ENCODE measurements at places on chromosomes 11 and 22.
A peak's percentile ranks its signal among the peaks of the same experiment; 100 is the strongest.

- H3K36me3 ChIP-seq = peaks cover 2% of the 10 kb centered on the region
- H3K27ac ChIP-seq = no peak overlapping the region
- H3K4me3 ChIP-seq = no peak overlapping the region
- DNase-seq = no peak
Measured at GRCh38 chr22:19806213-19807160, 45.9 kb downstream of the TBX1 start.

GRCh38 chr22:37549704-37550059 is 10.6 kb upstream of the CDC42EP1 start:
- H3K4me3 ChIP-seq = peak overlapping the region; percentile 48
- H3K27me3 ChIP-seq = no peaks in the 10 kb centered on the region
- H3K27ac ChIP-seq = peak overlapping the region; percentile 99
- DNase-seq = peak; percentile 95
- peaks cover 88% of the 10 kb centered on the region for H3K4me1 ChIP-seq

DNA sequence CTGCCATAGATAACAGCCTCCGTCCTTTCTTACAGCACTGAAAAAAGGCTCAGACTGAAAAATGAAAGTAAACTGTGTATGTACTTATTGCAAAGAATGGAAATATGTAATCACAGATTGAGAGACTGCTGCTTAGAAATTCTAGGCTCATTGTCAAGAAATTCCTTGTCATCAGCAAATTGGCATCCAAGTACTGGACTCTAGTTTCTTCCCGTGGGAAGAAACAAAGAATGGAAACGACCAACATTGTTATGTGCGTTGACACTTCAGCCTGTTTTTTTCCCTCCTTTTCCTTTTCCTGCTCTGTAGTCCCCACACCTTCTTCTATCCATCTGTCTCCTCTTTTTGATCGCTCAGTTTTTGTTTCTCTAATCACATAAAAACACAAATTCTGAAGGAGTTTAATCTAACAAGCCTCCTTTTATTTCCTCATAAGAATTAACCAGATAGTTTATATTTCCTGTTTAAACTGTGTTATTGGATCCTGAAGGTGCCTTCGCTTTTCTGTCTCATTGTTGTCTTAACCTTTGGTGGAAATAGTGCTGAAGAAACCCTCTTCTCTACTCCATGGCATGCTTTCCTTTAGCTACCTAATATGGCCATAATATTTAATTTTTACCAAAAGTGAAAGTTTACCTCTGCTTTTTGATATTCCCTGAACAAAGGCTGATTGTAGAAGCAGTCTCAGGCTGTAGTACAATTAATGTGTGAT is 20.0 kb upstream of the CASP12 start:
- peak overlapping the region; percentile 58 for H3K4me3 ChIP-seq
- peaks cover 17% of the 10 kb centered on the region for H3K4me1 ChIP-seq
- peak overlapping the region; percentile 69 for H3K27ac ChIP-seq
- H3K27me3 ChIP-seq = no peaks in the 10 kb centered on the region
- no peak for DNase-seq

DNA sequence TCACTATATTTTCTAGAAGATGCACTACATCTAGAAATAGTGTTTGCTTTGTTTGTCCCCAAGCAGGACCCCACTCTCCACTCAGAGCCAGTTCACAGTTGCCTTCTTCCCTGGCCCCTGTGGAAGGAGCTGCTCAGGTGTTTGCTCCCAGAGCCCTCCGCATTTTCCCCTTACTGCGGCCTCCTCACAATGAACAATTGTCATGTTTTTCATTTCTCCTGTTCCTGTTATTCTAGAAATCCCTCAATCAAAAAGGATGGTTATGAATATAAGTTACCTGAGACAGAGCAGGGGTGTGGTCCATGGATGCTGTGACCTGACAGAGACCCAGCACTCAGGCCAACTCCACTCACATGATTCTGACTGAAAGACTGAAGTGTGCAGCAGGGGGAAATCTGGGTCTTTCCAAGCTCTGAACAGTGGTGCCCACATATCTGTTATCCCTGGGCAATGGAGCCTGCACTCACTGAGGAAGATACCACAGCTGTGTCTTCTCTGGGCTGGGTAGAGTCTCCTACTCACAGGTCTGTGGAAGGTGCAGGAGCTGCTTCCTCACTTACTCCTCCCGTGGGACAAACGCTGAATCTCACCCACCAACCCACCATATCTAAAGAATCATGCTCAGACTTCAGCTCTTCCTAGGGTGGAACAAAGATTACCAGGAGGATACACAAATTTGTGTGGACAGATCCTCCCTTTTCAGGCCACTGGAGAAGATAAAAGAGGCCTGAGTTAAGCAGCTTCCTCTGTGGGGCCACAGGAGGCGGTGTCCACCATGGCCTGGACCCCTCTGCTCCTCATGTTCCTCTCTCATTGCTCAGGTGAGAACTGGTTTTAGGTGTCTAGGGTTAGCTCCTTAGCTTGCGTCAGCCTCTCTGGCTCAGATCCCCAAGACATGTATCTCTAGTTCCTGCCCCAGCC is 87.1 kb upstream of the TOP3B start:
- H3K27ac ChIP-seq = no peak overlapping the region
- peaks cover 64% of the 10 kb centered on the region for H3K27me3 ChIP-seq
- H3K36me3 ChIP-seq = no peaks in the 10 kb centered on the region
- H3K4me1 ChIP-seq = peaks cover 18% of the 10 kb centered on the region
- no peak for DNase-seq

- H3K4me1 ChIP-seq = peaks cover 3% of the 10 kb centered on the region
- H3K4me3 ChIP-seq = no peak overlapping the region
- no peak for DNase-seq
Measured at GRCh38 chr11:118635237-118635591, 27.8 kb downstream of the PHLDB1 start.

DNA sequence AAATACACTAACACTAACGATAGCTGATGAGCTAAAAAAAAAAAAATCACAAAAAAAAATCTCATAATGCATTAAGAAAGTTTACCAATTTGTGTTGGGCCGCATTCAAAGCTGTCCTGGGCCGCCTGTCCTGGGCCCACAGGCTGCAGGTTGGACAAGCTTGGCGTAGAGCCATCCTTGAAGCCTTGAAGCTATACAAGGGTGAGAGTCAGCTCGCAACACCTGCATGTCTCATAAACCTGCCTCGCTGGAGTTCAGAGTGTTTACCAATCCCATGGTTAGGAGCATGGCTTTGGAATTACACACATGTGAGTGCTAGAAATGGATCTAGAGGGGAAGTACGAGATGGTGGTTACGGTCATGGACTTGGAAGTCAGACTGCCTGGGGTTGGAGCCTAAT is 453.7 kb downstream of the INSC start:
- no peak for DNase-seq
- H3K27ac ChIP-seq = no peak overlapping the region
- H3K36me3 ChIP-seq = no peaks in the 10 kb centered on the region
- no peaks in the 10 kb centered on the region for H3K4me1 ChIP-seq

- H3K27me3 ChIP-seq = peaks cover 3% of the 10 kb centered on the region
- H3K4me3 ChIP-seq = no peak overlapping the region
- H3K36me3 ChIP-seq = no peaks in the 10 kb centered on the region
- peaks cover 16% of the 10 kb centered on the region for H3K4me1 ChIP-seq
- no peak for DNase-seq
Measured at GRCh38 chr11:115279813-115280761, 224.1 kb downstream of the CADM1 start.

- H3K36me3 ChIP-seq = peaks cover 8% of the 10 kb centered on the region
- H3K27me3 ChIP-seq = no peaks in the 10 kb centered on the region
- H3K4me3 ChIP-seq = no peak overlapping the region
- no peak for DNase-seq
- H3K4me1 ChIP-seq = peaks cover 40% of the 10 kb centered on the region
- no peak overlapping the region for H3K27ac ChIP-seq
Measured at GRCh38 chr11:68021167-68021787, 9.2 kb upstream of the NDUFS8 start.

DNA sequence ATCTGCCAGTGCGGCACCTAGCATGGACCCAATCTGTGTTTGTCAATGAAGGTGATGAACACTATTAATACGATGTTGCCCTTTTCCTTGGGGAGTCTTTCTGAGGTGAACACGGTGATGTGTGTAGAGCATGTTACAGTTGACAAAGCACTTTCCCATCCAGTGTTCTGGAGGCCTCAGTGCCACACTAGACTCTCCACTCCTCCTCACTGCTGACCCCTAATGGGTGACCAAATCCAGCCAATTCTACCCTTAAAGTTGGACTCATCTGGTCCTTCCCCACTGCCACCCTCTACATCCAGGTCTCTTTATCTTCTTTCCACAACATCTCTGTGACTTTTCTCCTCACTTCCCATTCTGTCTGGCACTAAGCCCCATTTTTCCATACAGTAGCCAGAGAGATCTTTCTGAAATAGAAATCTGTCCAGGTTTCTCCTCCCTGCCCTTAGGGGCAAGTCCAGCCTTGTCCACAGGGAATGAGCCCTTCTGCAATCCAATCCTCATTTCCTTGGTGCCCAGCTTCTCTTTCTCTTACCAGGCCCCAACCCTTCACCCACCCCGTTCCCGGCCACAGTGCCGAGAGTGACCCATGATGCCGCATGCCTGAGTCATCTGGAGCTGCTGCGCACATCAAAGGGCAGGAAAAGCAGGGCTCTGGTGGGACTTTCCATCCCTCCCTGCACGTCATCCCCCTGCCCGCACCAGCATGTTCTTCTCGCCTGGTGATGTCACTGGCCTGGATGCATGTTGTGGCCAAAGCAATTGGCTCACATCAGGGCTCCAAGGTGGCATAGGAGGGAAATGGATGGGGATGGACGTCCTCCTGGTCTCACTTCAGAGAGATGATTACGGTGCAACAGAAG is 64.2 kb downstream of the RASSF10 start:
- no peak overlapping the region for H3K4me3 ChIP-seq
- no peak for DNase-seq
- H3K27ac ChIP-seq = no peak overlapping the region
- peaks cover 69% of the 10 kb centered on the region for H3K27me3 ChIP-seq

DNA sequence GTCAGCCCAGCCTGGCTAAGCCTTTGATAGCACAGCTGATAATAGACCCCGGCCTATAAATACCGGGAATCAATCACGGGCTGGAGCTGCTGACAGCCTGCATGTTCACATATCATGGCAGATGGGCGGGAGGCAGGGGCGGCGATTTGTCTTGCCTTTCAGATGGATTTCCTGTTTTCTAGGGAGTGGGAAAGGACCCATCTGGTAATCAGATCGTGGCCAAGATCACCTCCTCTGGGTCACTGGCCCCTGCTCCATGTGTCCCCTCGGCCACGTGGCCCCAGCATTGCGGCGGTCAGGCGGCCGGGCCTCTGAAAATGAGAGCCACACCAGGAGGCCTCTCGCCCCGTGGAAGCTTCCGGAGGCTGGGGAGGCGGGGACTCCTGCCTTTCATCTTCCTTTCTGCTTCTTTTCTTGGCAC is 36.6 kb downstream of the SMIM38 start:
- no peaks in the 10 kb centered on the region for H3K36me3 ChIP-seq
- no peak for DNase-seq
- H3K27ac ChIP-seq = no peak overlapping the region

GRCh38 chr11:71420455-71421241 is 27.5 kb downstream of the DHCR7 start:
- H3K4me1 ChIP-seq = no peaks in the 10 kb centered on the region
- no peak overlapping the region for H3K4me3 ChIP-seq
- no peak for DNase-seq
- H3K36me3 ChIP-seq = no peaks in the 10 kb centered on the region

GRCh38 chr22:31425331-31426050 is 26.1 kb downstream of the DRG1 start:
- no peak overlapping the region for H3K4me3 ChIP-seq
- no peaks in the 10 kb centered on the region for H3K27me3 ChIP-seq
- no peak for DNase-seq

GRCh38 chr11:3043315-3043871 is 13.8 kb downstream of the CARS1 start:
- peak overlapping the region; percentile 80 for H3K27ac ChIP-seq
- DNase-seq = no peak

DNA sequence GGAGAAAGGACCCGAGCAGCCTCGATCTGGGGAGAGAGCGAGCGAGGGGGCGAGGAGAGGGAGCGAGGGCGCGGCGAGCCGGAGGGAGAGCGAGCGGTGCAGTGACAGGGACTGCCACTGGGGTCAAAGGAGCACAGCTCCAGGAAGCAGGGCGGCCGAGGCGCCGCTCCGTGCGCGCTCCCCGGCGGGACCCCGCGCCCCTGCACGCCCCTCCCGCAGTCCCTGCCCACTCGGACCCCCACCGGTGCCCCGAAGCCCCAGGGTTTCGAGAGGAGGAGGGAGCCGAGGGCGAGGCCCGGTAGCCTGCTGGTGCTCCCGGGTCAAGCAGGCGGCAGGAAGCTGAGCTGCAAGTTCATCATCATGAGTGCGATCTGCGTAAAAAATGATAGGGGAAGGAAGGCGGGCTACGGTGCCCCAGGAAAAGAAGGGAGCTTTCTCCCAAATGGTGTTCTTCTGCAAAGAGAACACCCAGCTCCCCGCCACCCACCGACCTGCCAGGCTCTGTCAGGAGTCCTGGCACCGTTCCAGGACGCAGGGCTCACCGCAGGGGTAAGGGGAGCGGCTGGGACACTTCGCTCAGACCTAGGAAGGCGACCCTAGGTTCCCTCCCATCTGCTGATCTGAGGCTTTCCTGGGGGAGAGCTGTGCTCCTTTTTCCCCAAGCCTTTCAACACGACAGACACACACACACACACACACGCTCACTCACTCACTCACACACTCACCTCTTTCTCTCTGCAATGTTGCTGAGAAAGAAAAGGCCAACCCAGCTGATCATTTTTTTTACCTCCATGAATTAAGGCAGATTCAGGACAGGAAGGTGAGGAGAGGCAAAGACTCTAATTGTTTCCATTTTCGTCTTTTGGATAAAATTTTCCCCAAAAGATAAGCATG is at the start of gene MPPED2:
MPPED2 (minus strand) TSS at position 103 of the 894 bp plus-strand sequence. CDS start 5,980 bp downstream, outside the sequence.
- no peaks in the 10 kb centered on the region for H3K36me3 ChIP-seq
- peak within 1 kb of the TSS; percentile 59 for H3K4me3 ChIP-seq
- peaks cover 77% of the 10 kb centered on the region for H3K27me3 ChIP-seq
- H3K4me1 ChIP-seq = peaks cover 12% of the 10 kb centered on the region
- no peak within 1 kb of the TSS for H3K27ac ChIP-seq

- no peak within 1 kb of the TSS for H3K27ac ChIP-seq
- peaks cover 14% of the 10 kb centered on the region for H3K27me3 ChIP-seq
- peak within 1 kb of the TSS; percentile 76 for H3K4me3 ChIP-seq
- no peaks in the 10 kb centered on the region for H3K36me3 ChIP-seq
- DNase-seq = no peak
Measured at GRCh38 chr11:76206327-76207081, at the start of gene WNT11. WNT11 (minus strand) TSS chr11:76206502; CDS start chr11:76206407, 95 bp downstream.

DNA sequence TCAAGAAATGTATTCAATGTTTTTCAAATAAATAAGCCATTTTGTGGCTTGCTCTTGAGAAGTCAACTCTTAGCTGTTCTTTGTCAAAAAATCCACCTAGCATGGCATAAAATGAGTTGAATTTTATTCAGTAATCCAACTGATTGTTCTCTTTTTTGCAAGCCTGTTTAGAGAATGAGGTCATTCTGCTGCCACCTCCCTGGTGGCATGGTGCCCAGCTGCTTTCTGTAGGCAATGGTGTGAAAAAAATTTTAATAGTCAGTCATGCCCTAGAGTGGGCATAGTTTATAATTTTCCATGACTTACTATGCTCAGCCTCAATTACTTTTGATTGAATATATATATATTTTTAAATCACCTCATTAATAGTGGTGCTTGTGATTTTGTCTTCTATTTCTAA is 177.2 kb downstream of the INSC start:
- H3K4me1 ChIP-seq = no peaks in the 10 kb centered on the region
- H3K36me3 ChIP-seq = no peaks in the 10 kb centered on the region
- H3K27me3 ChIP-seq = peaks cover 3% of the 10 kb centered on the region
- H3K27ac ChIP-seq = no peak overlapping the region
- no peak for DNase-seq

All from osteocyte (in vitro differentiated cells).